ENCODE measurements at places on chromosomes 1 and 21.

- no peak for DNase-seq
These were observed 28.5 kb downstream of the SLC26A9 start for GRCh38 chr1:205914730-205915129.

DNA sequence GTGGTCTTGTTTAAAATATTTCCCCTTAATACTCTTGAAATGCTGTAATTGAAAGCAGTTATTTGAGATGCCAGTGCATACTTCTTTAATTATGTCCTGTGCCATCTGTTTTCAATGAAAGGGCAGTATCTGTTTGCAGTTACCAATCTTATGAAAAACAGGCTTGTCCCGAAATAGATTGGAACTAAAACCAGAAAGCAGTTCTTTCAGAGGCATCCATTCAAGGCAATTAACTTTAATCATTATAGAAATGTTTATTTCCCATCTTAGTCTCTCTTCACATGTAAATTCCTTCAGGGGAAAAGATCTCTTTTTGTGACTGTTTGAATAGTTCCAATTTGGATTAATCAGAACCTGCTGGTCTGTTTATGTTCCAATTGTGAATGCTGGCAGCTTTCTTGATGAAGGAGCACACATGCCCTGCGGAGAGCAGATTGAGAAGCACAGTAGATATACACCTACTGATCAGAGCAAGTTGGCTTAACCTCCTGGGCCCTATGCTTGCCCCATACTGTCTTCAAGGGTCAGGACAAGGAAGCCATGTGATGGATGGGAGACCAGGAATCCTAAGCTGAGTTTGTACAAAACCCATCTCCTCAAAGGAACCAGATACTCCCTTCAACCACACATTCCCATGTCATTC lies 41.6 kb upstream of the MROH9 start:
- DNase-seq: no peak

DNA sequence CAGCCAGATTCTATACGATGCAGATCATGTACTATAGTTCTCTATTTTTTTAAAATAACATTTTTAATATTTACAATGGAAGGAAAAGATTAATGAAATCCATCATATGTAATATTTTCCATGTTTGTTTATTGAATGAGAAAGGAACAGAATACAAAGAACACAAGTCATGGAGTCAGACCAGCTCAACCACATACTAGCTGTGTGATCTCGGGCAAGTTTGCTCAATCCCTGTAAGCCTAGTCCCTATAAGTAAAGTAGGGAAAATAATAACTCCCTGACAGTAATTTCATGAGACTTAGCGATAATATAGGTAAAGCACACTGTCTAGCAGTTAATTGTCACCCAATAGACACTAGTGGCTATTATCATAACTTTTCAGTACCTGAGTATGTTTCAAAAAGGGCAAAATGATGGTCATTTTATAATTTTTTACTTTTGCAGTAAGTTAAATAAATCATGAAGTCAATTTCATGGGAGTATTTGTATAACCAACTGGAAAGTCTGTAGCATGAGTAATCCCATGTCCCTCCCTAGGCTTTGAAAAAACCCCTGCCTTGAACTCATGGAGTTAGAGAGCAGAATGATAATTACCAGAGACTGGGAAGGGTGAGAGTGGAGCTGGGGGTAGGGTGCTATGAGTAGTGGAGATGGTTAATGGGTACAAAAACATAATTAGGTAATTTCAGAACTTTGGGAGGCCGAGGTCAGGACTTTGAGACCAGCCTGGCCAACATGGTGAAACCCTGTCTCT lies 37.0 kb upstream of the EPS15 start:
- DNase-seq: no peak

GRCh38 chr1:178025613-178026356 lies 55.9 kb upstream of the SEC16B start:
- DNase-seq: no peak

GRCh38 chr1:59979666-59980065 lies 53.1 kb upstream of the CYP2J2 start:
- no peak for DNase-seq

- no peak for DNase-seq
These were observed 39.4 kb downstream of the OR10Z1 start for GRCh38 chr1:158644449-158644848.

DNA sequence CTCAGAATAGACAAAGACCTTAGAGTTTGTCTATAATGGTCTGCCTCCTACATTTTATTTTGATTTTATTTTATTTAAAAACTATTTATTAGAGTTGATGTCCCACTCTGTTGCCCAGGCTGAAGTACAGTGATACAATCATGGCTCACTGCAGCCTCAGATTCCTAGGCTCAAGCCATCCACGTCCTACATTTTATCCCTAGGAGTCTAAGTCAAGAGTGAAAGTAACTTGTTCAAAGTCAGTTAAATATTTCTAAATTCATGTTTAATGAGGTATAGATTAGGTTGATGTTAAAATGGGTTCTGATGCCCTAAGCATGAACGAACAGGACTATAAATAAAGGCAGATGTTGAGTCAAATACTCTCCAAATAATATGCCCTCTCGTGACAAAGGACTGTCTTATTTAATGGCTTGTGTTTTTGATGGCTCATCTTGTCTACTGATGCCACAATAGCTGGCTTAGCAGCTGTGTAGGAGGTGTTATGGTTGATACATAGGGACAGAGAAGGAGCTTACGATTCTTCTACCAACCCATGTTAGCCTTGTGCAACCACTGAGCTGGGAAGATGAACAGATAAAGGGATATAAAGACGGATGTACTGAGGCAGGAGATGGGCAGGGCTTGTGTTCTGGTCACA lies 66.0 kb upstream of the CR1L start:
- no peak for DNase-seq
